ENCODE measurements at places on chromosomes 2 and 18.

DNA sequence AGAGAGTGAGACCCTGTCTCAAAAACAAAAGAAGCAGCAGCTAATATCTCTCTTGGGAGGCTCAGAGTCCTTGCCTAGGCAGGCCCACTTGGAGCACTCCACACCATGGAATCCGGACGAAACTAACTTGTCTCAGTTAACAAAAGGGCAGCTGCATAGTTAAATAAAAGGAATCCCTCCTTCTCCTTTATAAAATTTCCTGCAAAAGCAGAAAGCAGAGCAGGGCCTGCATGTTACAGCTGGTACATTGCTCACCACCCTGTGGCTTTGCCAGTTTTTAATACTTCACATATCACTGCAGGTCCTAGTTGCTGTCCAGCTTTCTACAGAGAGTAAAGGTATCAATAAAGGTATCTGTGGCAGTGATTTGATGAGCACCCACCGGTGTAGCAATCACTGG lies 93.6 kb downstream of the ASAP2 start:
- no peak for DNase-seq

- no peak for DNase-seq
Measured at GRCh38 chr2:78431241-78431640, 594.3 kb upstream of the REG3G start.

- no peak for DNase-seq
Measured at GRCh38 chr2:159317392-159318088, 31.0 kb upstream of the WDSUB1 start.

DNA sequence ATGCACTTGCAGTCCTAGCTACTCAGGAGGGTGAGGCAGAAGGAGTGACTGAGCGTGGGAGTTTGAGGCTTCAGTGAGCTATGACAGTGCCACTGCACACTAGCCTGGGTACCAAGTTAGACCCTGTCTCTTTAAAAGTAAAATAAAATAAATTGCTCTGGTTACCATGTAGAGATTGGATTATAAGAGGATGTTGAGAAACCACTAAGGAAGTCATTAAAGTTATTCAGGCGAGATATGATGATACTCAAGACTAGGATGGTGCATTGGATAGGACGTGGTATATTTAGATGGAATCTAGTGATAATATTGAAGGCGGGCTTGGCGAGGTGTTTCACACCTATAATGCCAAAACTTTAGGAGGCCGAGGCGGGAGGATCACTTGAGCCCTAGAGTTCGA lies 50.6 kb downstream of the BMPR2 start:
- DNase-seq: no peak

GRCh38 chr2:171430516-171431410 lies 3.0 kb downstream of the METTL8 start:
- no peak for DNase-seq

- DNase-seq: no peak
Measured at GRCh38 chr2:69489793-69490192, 52.6 kb upstream of the NFU1 start.

- no peak for DNase-seq
Measured at GRCh38 chr2:98647636-98648035, 39.2 kb downstream of the UNC50 start.

- no peak for DNase-seq
Measured at GRCh38 chr2:1894578-1894977, 150.3 kb upstream of the PXDN start.

DNA sequence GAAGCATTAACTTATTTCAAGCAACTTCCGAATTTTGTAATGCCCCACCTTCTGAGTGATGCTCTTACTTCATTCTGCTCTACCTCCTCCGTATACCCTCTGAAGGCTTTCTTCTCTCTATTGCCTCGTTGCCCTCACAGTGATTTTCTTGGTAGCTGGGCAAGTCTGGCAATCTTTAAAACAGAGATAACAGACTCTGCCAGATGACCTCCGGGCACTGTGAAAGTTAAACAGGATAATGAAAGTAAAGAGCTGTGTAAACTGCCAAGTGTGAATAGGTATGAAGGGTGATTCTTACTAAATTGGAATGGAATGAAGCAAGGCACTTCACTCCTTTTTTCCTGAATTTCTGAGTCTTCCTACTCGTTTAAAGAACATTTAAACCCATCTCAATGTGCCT lies 207.3 kb upstream of the GYPC start:
- DNase-seq: no peak

DNA sequence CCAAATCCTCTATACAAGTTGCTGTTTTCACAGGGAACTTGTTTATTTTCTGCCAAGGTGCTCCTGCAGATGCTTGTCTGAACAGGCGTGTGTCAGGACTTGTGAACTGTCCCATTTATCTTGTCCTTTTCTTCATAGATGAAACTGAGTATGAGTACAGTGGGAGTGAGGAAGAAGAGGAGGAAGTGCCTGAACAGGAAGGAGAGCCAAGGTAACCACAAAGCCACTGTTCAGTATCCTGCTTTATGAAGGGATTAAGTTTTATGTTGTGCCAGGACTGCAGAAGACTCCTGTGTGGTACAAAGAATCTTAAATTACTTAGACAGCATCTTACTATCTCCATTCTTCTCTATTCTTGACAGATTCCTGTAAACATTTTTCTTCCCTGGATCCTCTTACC lies 145.0 kb downstream of the MAP4K4 start:
- no peak for DNase-seq

GRCh38 chr18:39399662-39400061 lies 1834.1 kb upstream of the CELF4 start:
- no peak for DNase-seq

DNA sequence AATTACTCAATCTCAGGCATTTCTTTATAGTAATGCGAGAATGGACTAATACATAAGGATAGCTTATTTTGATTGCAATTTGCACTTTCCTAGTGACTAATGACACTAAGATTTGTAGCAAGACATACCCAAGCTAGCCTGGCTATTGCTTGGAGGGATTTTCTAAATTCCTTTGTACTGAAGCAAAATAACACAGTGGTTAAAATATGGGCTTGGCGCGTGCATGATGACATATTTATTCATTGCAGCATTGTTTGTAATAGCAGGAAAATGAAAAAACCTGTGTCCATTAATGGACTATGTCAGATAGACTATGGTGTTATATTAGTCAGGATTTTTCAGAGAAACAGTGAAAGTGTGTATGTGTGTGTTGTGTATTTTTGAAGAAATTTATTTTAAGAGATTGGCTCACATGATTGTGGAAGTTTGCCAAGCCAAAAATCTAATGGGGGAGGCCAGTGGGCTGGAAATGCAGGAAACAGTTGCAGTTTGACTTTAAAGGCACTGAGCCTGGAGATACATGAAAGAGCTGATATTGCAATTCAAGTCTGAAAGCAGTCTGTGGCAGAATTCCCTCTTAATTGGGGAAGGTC lies 16.7 kb upstream of the LAPTM4A start:
- no peak for DNase-seq

DNA sequence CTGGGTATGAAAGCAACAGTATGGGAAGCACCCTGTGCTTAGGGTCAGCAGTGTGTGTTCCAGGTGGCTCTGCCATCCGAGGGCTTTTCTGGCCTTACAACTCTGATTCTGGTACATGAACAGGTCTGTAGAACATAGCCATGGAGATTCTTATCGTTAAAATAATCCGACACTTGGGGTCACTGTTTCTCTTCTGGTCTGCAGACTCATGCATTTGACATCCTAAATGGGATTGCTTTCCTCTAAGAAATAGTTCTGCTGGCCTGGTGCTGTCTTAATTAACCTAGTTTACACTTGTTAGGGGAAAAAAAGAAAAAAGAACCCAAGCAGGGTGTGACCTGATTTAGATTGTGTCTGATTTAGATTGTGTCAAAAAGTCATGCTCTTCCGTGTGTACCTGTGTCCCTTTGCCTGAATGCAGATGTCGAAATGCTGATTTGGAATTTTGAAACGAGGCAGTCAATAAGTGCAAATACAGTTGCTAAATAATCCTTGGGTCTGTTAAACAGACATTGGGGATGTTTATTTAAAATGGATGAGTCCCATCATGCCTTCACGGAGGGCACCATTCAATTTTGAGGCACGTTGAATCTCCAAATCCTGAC lies 59.6 kb downstream of the TRPM8 start:
- DNase-seq: no peak

DNA sequence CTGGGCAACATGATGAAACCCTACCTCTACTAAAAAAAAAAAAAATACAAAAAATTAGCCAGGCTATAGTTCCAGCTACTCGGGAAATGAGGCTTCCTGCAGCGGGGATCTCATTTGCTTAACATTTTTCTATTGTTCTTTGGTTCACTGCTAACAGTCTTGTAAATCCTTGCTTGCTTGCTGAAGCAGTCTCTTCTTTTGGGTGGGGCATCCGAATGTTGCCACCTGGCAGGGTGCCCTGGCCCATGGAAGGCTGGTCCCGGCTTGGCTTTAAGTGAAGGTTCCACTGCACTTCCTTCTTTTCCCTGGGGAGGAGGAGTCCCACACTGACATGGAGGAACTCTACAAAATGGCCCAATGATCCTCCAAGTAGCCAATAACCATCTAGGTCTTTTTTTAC lies 6.0 kb upstream of the ANKRD29 start:
- no peak for DNase-seq

DNA sequence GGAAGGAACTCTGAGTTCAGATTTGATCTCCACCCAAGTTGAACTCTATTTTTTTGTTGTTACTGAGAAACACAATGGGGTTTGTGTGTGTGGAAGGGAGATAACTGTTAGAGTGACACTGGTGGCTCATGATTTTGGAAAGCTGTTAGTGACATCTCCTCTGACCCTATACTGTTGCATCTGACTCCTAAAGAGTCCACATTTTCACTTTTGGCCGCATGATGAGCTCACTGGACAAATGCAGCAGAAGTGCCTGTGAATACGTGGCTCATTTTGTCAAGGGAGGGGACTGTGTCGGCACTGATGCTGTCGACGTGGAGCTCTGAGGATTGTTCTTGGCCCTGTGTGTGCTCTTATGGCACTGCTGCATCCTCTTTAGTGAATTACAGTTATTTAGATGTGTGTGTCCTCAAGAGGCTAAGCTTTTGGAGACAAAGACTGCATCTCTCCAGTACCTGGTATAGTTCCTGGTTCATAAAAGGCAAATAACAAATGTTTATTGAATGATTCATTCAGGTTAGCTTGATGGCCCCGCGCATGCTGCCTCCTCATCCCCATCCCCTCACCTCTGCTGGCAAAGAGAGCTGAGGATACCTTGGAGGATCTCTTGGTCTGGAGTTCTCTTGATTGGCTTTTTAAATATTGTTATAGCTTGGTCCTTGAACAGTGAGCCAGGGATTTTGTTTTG lies 135.4 kb downstream of the PHLPP1 start:
- DNase-seq: no peak

- no peak for DNase-seq
Measured at GRCh38 chr2:15704086-15704787, 112.6 kb downstream of the DDX1 start.

DNA sequence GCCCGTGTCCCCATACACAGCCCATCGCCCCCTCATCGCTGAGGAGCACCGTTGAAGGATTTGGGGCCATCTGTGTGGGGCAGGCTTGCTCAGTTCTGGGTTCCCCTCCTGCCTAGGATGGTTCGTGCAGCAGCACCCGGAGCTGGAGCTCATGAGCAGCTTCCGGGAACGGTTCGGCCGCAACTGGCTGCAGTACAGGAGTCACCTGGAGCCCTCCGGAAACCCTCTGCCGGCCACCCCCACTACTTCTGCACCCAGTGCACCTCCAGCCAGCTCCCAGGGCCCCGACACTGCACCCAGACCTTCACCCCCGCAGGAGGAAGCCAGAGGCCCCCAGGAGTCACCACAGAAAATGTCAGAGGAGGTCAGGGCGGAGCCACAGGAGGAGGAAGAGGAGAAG lies 10.3 kb downstream of the STK11IP start:
- no peak for DNase-seq

- DNase-seq: no peak
Measured at GRCh38 chr2:106863387-106863786, 22.6 kb downstream of the ST6GAL2 start.

Measured in esophagus squamous epithelium (tissue), 5 donors.